ENCODE measurements at places on chromosomes 1 and 21.

DNA sequence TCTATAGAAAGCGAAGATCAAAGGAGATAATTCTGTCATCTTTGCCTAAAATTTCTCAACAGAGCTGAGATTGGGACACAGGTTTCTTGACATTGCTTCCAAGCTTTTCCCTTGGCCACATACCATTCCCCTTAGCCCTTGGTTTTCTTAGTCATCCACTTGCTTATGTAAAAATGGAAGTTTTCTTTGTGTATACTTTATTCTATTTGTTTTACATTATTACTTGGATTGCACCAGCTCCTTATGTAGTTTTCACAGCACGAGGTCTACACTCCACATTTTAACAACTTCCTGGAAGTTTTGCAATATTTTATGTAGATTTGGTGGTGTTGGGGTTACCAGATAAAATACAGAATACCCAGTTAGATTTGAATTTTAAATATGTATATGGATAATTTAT is 129.8 kb downstream of the PLA2G4A start:
- ATAC-seq, result no peak

- no peak for ATAC-seq
Measured at GRCh38 chr1:2475571-2475970, 518 bp upstream of the PLCH2 start.

DNA sequence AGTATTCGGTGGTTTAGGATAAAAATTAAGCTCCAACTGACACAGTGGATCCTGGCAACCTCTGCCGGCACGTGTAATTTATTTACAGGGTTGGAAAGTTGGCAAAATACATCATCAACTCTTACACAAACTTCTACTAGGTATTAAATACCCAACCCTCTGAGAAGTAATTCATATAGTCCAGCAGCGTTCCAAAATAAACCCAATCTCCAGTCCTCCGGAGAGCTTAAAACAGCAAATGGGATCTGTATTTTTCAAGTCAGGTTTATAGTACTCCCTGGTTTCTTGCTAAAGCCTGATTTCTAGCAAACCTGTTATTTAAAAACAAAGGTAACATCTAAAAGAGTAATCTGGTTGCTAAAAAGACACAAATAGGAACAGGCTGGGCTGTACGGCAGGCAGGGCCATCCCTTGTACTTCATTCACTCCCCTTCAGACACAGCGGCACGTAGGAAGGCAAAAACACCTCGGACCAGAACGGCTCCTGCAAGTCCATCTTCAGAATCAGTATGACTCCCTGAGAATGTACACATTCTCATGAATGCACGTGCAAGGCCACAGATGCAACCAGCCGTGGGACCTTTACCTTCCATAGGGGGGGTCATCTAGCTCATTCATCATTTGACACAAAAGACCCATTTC is 8.6 kb downstream of the GLIS1 start:
- ATAC-seq, result no peak

- ATAC-seq, result no peak
Measured at GRCh38 chr1:64836802-64837201, 91.9 kb downstream of the RAVER2 start.

GRCh38 chr1:233905416-233906051 is 1.1 kb downstream of the SLC35F3 start:
- no peak for ATAC-seq

DNA sequence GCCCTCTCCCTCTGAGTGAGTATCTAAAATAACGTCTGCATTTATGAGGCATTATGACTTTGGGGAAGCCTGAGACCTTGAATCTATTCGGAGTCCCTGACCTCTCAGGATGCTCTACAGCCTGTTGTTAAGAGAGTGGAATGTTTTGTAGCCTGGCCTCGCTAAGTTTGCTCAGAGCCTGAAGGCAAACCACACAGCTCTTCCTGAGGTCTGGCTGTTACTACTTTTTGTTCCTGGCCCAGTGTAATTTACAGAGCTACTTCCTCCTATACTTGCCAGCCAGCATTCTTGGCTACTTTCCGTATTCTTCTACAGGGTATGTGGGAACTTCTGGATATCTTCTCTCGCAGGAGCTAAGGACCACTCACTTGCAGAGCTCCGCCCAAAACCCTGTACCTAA is 3.6 kb upstream of the ZMYM4 start:
- ATAC-seq, result peak; percentile 18

DNA sequence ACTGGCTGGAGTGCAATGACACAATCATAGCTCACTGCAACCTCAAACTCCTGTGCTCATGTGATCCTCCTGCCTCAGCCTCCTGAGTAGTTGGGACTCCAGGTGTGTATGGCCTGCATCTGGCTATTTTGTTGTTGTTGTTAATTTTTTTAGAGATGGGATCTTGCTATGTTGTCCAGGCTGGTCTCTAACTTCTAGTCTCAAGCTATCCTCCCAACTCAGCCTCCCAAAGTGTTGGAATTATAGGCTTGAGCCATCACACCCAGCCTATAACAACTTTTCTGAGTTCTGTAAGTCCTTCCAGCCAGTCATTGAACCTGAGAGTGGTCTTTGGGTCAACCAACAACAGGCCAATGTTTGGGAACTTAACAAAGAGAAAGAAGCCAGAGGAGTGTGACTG is 11.2 kb upstream of the PGBD2 start:
- no peak for ATAC-seq

DNA sequence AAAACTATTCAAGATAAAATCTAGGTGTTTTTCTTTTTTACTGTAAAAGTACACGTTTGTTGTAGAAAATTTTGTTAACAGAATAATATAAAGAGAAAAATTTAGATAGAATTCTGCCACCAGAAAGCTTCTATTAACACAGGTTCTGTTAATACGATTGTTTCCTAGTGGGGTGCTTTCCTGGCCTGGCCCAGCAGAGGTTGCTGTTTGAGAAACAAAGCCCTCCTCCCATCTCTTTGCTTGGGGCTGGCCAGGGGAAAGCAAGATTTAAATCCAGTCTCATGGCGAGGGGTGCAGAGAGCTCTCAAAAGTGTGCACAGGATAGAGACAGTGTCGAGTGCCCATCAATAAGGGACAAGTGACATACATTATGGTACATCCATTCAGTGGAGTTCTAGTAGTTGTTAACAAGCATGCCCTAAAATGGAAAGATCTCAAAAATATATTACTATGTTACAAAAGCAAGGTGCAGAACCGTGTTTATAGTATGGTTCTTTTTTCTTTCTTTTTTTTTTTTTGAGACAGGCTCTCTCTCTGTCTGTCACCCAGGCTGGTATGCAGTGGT is 14.6 kb upstream of the ACBD3 start:
- peak; percentile 78 for ATAC-seq

- peak; percentile 3 for ATAC-seq
Measured at GRCh38 chr1:201456499-201457309, 12.3 kb downstream of the PHLDA3 start.

DNA sequence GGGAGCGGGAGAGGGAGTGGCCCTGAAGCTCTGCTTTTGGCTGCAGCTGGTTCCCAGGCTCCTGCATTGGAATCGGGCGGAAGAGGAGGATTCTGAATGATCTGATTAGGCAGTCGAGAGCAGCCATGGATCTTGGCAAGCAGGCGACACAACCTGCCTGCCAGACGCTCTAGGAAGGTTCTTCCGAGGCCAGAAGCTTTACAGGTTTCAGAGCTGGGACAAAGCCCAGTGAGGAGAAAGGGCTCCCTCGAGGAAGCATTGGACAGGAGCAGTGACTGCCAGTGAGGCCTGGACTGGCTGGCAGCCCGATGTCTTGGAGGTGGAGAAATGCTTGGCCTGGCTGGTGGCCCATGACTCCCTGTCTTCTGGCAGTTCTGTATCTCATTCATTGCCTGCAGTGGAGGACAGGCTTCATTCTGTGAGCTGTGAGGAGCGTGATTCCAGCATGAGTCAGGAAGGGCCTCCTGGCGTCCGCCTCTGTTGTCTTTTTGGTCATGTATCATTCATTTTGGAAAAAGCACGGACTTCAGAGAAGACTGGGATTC is 132.7 kb upstream of the IPO9 start:
- peak; percentile 88 for ATAC-seq

DNA sequence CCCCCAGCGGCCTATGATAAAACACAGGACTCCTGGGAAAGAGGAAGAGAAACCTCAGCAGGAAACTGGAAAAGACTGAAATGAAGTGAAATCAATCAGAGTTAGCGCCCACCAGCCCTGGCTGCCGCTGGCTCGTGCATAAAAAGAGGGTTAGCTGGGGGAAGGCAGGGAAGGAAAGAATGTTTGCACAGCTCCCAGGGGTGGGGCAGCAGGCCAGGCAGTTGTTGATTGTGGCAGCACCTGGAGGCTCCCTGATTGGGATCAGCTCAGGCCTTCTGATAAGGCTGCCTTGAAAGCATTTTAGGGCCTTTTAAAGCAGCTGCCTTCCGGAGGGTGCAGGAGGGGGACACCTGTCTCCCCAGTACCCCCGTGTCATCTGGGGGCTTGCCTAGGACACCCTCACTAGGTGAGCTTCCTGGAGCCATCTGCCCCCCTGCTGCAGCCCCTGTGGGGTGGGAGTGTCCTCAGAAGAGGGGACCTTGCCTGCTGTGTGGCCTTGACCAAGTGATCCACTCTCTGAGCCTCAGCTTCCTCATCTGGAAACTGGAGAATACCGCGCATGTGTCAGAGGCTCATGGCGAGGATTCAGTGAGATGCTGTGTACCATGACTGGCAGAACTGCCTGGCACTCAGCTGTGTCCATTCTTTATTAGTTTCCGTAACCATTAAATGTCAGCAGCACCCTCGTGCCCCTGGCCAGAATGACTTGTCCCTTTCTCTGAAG is 6.6 kb downstream of the EPHB2 start:
- no peak for ATAC-seq

DNA sequence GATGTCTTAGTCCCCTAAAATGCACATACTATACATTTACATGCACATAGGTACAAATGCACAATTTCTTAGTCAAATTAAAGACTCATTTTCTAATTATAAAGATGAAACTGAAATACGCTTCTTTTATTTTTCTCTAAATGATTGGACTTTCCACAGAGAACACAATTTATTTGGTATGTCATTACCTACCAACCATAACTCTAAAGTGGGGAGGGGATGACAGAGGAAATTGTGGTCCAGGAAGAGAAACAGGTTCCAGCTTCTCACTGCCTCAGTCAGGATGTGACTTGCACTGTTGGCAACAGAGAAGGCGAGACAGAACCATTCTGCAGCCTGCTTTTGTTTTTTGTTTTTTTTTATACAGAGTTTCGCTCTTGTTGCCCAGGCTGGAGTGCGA is 1189.2 kb downstream of the PLA2G4A start:
- ATAC-seq, result no peak

DNA sequence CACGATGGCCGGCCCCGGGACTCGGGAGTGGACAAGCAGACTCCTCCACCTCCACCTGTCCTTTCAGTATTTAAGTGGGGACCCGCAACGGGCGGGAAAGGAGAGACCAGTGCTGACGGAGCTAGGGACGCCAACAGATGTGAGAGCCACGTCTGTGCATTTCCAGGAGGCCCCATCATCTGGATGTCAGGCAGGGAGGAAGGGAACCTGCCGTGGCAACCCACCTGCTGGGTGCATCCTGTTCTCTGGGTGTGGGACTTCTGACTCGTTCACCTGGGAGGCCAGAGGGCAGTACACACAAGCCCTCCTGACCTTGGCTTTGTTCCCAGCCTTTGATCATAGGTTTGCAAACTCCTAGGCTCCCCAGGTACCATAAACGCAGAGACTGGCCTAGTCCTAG is 5.6 kb upstream of the PCBP3 start:
- no peak for ATAC-seq

- ATAC-seq, result no peak
Measured at GRCh38 chr21:41712730-41713129, 54.1 kb downstream of the RIPK4 start.

DNA sequence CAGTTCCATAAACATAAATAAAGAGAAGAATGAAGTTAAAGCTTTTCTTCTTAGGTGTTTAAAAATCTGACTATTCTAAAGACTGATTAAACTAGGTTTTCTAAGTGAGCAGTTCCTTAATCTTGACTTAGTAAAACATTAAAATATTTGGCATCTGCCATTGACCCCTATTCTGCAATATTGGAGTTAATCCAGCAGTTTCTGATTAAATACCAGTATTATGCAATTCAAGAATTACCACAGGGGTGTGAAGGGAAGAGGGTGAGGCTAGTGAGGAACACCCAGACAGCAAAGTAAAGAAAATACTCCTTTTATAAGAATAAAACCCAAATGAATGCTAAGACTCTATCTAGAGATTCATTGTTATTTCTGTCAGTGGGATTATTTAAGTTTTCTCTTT is 40.9 kb downstream of the CLIC4 start:
- no peak for ATAC-seq

GRCh38 chr21:42367367-42368165 is 1.2 kb upstream of the TFF1 start:
- ATAC-seq, result no peak

- ATAC-seq, result peak; percentile 98
Measured at GRCh38 chr21:32403201-32403777, 9.2 kb upstream of the EVA1C start.

DNA sequence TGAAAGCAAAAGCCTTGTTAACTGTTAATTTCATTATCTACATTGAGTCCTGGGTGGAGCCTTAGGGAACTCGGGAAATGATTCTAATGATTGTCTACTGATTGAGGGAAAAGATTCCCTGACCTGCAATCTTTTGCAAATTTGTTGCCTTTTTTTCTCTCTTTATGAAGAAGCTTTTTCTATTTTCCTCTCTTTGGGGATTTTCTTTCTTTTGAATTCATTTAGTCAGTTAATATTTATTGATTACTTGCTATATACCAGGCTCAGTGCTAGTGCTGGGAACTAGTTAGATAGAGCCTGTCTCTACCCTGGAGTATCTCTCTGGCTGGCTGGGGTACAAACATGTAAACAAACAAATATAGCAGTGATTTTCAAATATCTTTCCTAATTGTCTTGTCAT is 71.2 kb upstream of the CACYBP start:
- ATAC-seq, result no peak

- ATAC-seq, result no peak
Measured at GRCh38 chr1:93463960-93464359, 16.0 kb downstream of the FNBP1L start.

GRCh38 chr1:40386359-40386723 is 12.8 kb downstream of the SMAP2 start:
- ATAC-seq, result no peak

- ATAC-seq, result no peak
Measured at GRCh38 chr1:168825820-168826219, 96.8 kb upstream of the DPT start.

GRCh38 chr1:153548722-153549688 is at the start of gene S100A3:
S100A3 (minus strand) TSS chr1:153549258; CDS start chr1:153548485, 773 bp downstream.
- peak; percentile 65 for ATAC-seq

DNA sequence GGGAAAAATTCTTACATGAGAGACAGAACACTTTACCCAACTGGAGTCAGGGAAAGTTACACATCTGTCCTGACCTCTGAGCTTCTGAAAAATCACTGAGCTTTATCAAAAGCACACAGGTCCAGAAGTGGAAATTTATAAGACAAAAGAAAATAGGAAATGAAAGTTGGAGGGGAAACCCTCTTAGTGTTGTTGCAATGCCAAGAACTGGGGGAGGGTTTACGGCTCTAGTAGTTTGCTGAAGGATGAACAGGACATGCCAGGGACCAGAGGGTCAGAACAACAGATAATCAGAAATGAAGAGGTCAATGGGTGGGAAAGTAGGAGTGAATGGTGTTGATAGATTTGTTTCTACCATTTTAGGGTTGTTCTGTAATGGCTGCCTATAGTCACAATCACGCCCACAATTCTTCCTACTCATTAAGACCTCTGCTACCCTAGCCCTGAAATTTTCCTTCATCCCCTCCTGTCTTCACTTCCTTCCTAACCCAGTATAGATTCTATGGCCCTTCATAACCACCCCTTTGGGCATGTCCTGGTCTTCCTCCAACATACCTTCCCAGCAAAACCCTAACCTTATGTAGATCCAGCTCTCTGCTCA is 30.3 kb upstream of the FMOD start:
- ATAC-seq, result no peak

GRCh38 chr1:33482412-33482811 is 10.0 kb downstream of the ZSCAN20 start:
- ATAC-seq, result no peak

GRCh38 chr1:32797456-32797855 is 19.7 kb downstream of the YARS1 start:
- no peak for ATAC-seq
